ENCODE measurements at places on chromosomes 3 and 15.
A peak's percentile ranks its signal among the peaks of the same experiment; 100 is the strongest.

DNA sequence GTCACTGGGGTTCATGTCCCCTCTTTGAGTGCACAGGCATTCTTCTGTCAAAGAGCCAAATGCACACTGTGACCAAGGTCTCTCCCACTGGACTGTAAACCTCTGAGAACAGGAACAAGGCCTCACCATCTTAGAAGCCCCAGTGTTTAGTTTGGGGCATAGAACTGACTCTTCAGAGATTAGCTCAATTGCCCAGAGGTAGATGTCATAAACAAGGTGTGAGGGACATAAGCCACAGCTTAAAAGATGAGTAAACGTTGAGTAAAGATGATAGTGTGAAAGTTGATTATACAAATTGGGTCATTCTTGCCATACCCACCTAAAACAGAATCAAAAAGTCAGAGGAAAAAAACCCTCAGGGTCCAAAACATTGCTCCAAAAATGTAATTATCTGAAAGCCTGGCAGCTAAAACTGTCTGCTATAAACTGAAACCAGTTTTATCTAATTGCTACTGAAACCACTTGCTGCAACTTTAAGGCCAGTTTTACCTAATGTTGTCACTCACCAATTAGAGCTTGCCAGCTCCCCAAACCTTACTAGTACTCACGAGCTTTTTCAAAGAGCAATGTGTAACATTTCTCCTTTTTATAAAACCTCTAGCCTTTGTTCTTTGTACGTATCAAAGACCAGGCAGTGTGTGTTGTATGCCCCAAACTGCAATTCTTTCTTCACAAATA lies 415.2 kb downstream of the RAP2B start:
- DNase-seq: no peak

DNA sequence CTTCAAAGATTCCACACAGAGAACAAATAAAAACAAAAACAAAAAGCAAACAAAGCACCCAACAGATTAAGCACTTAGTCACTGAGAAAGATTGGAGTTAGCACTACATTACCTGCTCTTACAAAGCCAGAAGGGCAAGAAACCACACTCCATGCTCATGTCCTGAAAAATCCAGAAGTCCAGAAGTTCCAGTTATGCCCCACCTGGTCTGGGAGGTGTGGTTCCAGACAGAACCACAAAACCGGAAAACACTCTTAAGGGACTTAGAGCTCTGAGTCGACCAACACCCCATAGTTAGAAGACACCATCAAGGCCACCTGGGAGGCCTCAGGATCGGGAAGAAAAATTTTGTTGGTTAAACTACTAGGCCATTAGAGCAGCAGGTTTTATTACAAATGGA lies 88.9 kb downstream of the TNIK start:
- no peak for DNase-seq

GRCh38 chr3:78917536-78917935 lies 850.3 kb downstream of the ROBO1 start:
- DNase-seq: no peak

GRCh38 chr3:61955483-61955882 lies 394.1 kb downstream of the PTPRG start:
- DNase-seq: peak; percentile 25

GRCh38 chr3:106167728-106168127 lies 298.9 kb upstream of the CBLB start:
- no peak for DNase-seq

DNA sequence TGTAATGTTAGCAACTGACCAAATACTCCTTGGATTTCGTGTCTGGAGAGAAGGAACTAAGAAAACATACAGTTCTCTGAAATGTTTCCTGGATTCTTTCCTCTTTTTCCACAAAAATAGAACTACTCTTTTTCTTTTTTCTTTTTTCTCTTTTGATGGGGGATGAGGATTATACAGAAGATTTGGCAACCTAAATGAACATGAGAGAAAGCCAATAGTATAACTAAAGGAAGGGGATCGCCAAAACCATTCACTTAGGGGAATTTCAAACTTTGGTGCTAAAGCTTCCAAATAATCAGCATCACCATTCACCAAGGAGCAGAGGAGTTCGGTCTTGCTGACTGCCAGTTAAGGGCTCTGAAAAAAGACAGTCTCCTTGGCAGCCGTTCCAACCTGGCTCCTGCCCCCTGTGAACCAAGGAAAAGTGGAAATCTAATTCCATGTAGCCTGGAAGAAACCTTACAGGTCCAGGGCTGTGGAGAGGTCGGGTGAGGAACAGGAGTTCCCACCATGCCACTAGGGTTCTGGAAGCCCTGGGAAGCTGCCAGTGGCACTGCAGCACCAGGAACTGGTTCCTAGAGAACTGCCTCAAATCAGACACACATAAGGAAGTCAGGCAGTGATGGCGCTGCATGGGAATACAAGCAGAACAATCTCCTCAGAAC lies 176.9 kb downstream of the TNIK start:
- no peak for DNase-seq

DNA sequence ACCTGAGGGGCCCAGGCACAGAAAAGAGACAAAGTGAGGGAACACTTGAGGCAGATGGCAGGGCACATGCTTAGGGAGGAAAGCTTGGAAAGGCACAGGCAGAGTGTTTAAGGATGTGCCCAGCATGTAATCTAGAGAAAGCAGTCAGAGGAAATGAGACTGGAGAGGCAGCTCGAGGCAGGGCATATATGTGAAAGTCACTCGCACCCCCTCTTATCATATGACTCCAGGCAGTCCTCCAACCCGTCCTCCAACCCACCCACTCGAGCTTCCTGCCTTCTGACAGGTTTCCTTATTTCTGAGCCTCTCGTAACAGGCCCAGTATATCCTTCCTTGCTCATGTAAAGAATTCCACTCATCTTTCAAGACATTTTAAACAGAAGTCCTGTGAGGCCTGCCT lies 294.0 kb downstream of the SOX2 start:
- no peak for DNase-seq

GRCh38 chr3:38000242-38000916 lies 9.8 kb downstream of the VILL start:
- DNase-seq: no peak

- no peak for DNase-seq
These were observed 8.8 kb upstream of the ANKDD1A start for GRCh38 chr15:64902863-64903262.

GRCh38 chr15:70013656-70014313 lies 83.9 kb downstream of the TLE3 start:
- DNase-seq: no peak

Measured in MCF 10A (cell line).